Activated naive CD4-positive, alpha-beta T cell treated with Interleukin-2 at 50 U/mL for 16 hours (primary cell): ENCODE measurements at places on chromosomes 4 and X.

GRCh38 chrX:70324326-70324725, 34.4 kb downstream of the KIF4A start:
- no peak for DNase-seq

- no peak for DNase-seq
Measured at GRCh38 chr4:81723927-81724587, 252.3 kb upstream of the RASGEF1B start.

DNA sequence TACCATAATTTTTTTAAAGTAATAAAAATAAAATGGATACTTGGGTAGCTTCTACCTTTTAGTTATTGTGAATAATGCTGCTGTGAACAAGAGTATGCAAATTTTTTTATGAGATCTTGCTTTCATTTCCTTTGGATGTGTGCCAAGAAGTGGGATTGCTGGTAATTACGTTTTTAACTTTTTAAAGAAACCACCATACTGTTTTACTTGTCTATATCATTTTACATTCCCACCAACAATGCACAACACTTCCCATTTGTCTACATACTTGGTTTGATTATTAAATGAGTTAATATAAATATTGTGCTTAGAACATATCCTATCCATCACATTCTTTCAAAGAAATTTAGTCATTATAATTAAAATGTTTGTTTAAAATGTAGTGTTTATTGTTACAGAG, 3.9 kb upstream of the SULT1B1 start:
- DNase-seq: no peak

DNA sequence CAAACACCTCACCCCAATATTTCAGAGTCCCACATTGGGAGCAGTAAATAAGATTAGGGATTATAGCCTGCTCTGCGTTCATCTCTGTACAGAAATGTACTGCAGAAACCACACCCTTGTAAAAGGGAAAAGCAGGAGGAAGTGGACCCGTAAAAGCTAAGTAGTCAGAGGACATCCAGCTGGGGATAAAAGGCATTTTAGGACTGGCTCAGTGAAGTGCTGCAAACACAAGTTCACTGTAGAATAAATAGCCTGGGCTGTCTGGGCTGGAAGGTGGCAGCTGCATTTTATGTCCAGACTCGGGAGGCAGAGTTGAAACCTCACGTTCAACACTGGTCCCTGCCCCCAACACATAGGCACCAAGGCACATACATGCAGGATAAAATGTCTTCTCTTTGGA, 178.7 kb upstream of the FAT1 start:
- no peak for DNase-seq

DNA sequence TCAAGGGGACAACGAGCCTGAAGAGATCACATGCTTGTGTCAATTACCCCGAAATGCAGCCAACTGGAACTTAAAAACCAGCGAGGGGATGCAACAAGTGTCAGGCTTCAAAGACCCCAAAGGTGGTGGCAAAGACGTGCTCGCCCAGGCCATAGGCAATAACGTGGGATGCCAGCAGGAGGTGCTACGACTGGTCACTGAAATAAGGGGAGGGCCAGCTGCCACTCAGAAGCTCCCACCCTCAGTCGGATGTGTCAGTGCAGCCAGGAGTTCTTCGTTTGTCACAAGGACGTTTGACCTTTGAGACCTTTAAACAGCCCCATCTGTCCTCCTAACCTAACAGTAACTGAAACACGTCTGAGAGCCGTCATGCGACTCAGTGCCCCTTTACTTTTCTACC, 556.8 kb upstream of the PCDH10 start:
- DNase-seq: no peak

GRCh38 chrX:148836741-148837140, 336.3 kb downstream of the AFF2 start:
- no peak for DNase-seq
